SK-N-SH (cell line): ENCODE measurements at places on chromosomes 7 and 10. TPM values are rescaled to one million over a fixed set of nuclear protein-coding genes. Genes with fewer than 3 reads are reported as not detected.

GRCh38 chr7:56097700-56098099 is 4.9 kb upstream of the PHKG1 start:
- peaks cover 4% of the 10 kb centered on the region; the same call in 1 of the 2 replicates for H3K4me1 ChIP-seq
- no peaks in the 10 kb centered on the region for H3K27me3 ChIP-seq
- peaks cover 47% of the 10 kb centered on the region for H3K36me3 ChIP-seq
- H3K4me3 ChIP-seq: no peak overlapping the region

GRCh38 chr7:102991540-102992214 is 78.9 kb downstream of the LRRC17 start:
- H3K27ac ChIP-seq: peak overlapping the region; percentile 99
- peak; percentile 15 for DNase-seq
- no peaks in the 10 kb centered on the region; the same call in none of the 2 replicates for H3K4me1 ChIP-seq
- no peaks in the 10 kb centered on the region for H3K27me3 ChIP-seq
- no peak overlapping the region for H3K4me3 ChIP-seq
- H3K36me3 ChIP-seq: no peaks in the 10 kb centered on the region

The SFRP5 gene
- not detected in 2 replicates for polyA plus RNA-seq

DNA sequence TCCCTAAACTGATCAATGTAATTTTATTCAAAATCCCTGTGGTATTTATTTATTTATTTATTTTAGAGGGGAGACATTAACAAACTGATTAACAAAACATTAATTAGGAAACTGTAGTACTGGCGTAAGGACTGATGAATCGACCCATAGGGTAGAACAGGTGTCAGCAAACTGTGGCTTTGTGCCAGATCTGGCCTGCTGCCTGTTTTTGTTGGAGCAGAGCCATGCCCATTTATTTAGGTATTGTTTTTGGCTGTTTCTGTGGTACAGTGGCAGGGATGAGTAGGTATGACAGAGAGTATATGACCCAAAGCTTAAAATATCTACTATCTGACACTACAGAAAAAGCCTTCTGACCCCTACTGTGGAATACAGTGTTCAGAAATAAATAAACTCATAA is 332.5 kb upstream of the ETV1 start:
- no peaks in the 10 kb centered on the region for H3K4me1 ChIP-seq
- H3K4me3 ChIP-seq: no peak overlapping the region
- no peak overlapping the region for H3K27ac ChIP-seq

DNA sequence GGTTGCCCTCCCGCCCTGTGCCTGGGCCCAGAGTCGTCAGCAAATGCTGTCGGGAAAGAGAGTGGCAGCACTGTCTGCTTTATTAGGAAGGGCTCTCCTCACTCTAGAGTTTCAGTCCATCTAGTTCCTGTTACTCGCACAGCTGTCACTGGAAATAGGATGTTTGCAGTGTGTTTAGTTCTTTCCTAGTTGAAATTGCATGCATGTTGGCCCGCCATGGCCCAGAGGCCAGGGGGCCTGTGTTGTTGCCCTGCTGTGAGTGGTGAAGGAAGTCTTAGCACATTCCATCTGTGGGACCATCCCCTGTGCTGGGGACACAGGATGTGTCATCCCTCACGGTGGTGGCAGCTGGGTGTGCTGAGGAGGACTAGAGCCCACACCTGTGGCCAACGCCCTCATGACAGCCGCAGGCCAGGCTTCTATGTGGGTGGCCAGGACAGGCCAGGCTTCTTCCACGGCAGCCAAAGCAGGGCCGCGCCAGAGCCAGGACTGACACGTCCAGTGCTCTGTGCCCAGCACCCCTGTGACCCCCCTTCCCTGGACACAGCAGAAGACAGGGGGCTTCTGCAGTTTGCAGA is 45.4 kb downstream of the ZNF467 start:
- DNase-seq: no peak
- no peaks in the 10 kb centered on the region for H3K27me3 ChIP-seq
- no peaks in the 10 kb centered on the region for H3K4me1 ChIP-seq

The SEMA3D gene
- 30.1 and 48.7 TPM in 2 replicates for polyA plus RNA-seq

DNA sequence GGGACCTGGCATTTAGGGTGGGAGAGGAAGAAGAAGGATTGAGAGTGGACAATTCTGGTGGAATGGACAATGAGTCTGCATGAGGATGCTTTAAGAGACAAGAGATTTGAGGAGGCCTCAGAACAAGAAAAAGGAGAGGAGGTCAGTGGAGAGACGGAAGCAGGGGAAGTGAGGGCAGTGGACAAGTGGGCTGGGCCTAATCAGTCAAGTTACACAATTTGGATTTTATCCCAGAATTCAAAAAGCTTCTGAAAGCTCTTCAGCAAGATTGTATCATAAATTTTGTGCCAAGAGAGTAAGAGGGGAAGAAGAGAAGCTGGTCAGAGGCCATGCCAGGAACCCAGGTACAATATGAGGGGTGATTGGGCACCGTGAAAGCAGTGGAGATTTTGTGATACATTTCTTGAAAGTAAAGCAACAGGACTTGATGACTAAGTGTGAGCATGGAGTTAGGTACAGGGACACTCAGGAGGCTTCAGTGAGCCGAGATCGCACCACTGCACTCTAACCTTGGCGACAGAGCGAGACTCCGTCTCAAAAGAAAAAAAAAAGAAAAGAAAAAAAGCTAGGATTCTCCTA is 19.3 kb upstream of the TSPAN13 start:
- DNase-seq: no peak
- H3K27me3 ChIP-seq: no peaks in the 10 kb centered on the region
- H3K36me3 ChIP-seq: no peaks in the 10 kb centered on the region
- H3K27ac ChIP-seq: no peak overlapping the region
- H3K4me1 ChIP-seq: no peaks in the 10 kb centered on the region
